ENCODE measurements at places on chromosomes 4 and X.

GRCh38 chr4:67327245-67328017 lies 217.9 kb downstream of the CENPC start:
- peak; percentile 58 for DNase-seq

GRCh38 chr4:158170691-158171561 lies 1.9 kb downstream of the GASK1B start:
- DNase-seq, result no peak

DNA sequence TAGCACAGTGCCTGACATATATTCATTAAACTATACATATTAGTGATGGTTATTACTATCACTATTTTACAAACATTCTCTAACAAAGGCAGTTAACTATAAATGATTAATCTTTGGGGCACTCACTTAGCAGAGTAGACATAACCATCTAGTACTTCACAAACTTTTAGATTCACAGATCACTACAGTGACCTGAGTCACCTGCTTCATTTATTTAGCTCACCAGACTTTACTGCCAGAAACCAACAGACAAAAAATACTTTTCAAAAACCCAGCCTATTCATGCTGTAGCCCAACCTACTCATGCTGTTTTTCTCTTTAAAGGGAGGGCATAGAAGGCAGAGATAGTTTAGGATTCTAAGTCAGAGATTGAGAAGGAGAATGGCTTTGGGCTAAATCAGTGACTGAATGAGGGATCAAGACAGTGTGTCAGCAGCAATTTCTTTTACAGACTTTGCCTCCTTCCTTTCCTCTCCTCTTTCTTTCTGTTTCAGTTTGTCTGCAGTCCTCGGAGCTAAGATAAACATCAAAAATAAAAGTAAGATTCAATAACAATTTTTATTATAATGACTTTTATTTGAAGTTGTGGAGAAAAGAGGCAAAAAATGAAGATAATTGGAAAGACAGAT lies 34.7 kb upstream of the PDE5A start:
- no peak for DNase-seq

DNA sequence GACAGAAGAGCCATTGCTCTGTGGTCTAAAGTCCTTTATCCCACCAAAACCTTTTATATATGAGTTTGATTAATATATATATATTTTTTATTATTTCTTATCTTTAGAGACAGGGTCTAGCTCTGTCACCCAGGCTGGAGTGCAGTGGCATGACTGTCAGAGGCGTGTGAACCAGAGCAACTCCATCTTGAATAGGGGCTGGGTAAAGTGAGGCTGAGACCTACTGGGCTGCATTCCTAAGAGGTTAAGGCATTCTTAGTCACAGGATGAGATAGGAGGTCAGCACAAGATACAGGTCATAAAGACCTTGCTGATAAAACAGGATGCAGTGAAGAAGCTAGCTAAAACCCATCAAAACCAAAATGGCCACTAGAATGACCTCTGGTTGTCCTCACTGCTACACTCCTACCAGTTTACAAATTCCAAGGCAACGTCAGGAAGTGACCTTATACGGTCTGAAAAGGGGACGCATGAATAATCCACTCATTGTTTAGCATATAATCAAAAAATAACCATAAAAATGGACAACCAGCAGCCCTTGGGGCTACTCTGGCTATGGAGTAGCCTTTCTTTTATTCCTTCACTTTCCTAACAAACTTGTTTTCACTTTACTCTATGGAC lies 10.5 kb downstream of the TBCK start:
- DNase-seq, result no peak

DNA sequence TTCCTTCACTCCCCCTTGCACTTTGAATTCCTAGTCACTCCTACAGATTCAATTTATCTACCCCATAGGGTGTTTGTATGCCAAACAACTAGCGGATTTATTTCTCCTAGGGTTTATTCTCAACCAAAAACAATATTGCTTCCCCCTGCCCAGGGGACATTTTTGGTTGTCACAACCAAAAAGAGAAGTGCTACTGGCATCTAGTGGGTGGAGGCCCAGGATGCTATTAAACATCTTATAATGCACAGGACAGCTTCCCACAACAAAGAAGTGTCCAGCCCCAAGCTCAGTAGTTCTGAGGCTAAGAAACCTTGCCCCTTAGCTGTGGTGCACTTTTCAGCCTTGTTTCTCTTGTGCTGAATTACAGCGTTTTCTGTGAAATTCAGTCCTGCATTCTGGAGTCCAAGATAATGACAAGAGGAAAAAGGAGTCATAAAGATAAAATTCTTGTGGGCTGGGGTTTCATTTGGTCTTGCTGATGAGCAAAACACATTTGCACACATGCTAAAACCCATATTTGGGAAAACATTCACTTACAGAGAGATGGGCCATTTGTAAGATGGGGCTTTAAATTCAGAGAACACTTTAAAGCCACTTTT lies 11.2 kb upstream of the SYTL4 start:
- DNase-seq, result no peak

GRCh38 chr4:8587469-8588195 lies 4.9 kb upstream of the CPZ start:
- DNase-seq, result no peak
